ENCODE measurements at places on chromosomes 3 and 15.

DNA sequence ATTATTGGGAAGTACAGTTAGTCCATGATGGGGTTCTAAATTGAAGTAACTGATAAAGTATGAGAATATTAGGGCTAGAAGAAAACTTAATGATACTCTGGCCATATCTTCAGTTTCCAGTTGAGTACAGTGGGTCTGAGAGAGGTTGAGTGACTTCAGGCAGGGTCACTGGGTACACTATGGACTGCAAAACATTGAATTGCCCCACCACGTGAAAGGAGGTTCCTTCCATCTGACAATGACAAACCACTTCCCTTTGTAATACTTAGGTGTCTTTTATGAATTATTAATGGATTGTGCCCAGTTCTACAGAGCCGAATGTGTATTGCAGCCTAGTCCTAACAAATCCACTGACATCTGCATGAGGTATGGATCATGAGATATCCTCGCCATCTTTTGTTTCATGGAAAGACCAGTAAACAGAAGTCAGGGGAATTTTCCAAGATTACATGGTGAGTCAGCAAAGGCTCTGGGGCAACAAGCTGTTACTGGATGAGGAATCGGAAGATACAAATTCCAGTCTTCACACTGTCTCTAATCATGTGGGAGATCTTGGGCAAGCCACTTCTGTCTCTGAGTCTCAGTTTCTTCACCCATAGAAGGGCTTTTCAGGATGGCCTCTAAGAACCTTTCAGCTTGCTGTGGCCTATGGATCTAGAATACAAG lies 66.5 kb upstream of the BCL6 start:
- no peak for DNase-seq

GRCh38 chr3:52469001-52469400 lies 13.6 kb downstream of the NISCH start:
- DNase-seq: no peak

DNA sequence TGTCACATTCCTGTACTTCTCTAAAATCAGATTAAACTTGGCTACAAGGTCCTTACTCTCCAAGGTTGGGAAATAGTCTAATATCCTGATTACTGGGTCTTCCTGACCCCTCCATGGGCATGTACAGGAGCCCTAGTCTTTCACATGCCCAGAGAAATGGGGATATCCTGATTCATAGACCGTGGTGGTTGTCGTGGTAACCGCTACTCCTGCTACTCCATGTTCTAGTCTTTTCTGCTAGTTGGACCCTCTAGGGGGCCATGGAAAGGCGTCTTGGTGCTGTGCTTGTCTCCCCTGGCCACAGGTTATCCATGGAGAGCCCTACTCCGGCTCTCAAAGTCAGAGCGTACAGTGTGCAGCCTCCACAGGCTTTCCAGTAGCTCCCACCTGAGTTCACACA lies 13.1 kb upstream of the ZBTB38 start:
- no peak for DNase-seq

GRCh38 chr3:138974462-138974861 lies 27.4 kb downstream of the FOXL2NB start:
- DNase-seq: no peak

GRCh38 chr15:63385911-63386531 lies 4.4 kb upstream of the CA12 start:
- DNase-seq: no peak

DNA sequence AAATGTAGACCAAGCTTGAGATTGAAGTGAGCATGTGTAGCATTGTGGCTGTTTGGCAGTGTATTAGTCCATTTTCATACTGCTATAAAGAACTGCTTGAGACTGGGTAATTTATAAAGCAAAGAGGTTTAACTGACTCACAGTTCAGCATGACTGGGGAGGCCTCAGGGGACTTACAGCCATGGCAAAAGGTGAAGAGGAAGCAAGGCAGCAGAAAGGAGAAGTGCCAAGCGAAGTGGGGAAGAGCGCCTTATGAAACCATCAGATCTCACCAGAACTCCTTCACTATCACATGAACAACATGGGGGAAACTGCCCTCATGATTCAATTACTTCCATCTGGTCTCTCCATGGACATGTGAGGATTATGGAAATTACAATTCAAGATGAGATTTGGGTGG lies 8.6 kb upstream of the CERS3 start:
- DNase-seq: no peak

DNA sequence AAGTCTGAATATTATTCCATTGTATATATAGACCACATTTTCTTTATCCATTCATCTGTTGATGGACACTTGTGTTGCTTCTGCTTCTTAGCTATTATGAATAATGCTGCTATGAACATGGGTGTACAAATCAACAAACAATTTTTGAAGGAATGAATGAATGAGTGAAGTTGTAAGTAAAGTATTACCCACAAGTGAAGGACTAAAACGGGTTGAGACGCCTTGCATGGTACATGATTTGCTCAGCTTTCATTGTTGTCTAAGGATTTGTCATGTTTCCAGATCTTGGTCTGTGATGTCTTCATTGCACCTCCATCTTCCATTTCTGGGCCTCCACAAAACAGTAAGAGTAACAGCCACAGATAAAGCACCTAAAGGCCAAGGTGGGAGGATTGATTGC lies 20.5 kb downstream of the IFT122 start:
- DNase-seq: no peak

- DNase-seq: no peak
Observed at GRCh38 chr3:15505479-15506165, 15.9 kb downstream of the COLQ start.

DNA sequence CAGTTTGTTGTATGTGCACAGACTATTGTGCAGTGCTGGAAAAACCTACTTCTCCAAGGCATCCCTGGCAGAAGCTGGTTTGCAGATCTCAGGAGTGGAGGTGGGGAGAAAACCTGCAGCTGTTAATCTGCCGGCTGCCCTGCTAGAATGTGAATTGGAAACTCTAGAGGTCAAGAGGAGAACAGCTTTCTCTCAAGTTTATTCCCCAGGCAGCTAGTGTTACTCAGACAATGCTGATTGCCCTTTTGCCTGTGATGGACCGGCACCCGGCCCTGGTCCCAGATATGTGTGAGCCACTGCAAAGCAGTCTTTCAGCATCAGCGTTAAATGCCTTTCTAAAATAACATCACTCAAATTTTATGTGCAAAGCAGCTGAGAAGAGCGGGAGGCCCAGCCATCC lies 129.7 kb upstream of the TPM1 start:
- no peak for DNase-seq

GRCh38 chr3:68017069-68017468 lies 362.7 kb upstream of the SUCLG2 start:
- no peak for DNase-seq

- no peak for DNase-seq
Observed at GRCh38 chr3:46298871-46299607, 54.9 kb upstream of the CCR2 start.

DNA sequence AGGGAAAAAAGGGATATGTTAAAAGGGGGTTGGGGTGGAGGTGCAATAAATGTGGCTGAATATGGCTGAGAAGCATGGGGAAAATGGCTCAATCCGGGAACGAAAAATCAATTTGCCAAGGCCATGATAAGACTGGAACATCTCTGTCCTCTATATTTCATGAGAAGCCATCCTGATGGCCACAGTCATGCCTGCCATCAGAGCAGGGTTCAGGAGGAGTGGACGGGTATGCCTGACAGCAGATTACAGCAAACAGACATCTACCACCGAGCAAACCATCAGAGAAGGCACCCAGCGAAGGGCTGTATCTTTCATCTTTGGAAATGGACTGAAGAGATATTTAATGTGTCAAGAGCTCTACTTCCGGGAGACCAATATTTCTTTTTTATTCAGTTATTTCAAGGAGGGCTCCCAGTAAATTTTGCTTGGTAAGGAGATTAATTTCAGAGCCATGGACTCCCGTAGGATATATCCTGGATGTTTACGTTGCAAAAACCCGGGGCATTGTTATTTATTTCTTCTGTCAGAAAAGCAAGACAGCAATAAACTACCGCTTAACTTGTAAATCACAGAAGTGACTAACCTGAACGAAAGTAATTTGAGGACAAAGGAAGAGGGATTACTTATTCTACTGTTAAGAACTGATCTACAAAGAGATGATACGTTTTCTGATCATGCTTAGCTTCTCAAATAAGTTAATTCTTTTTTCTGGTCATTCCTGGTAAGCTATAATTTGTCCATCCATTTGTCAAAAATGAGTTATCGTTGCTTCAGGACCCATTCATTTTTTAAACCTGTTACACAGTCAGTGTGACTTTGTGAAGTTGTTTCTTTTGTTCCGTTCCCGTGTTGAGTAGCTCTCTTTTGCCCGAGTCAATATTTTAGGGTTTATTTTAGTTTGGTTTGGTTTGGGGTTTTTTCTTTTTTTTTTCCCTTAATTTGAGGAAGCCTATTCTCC lies 80.6 kb upstream of the CHD2 start:
- no peak for DNase-seq

GRCh38 chr15:81256916-81257315 lies 60.2 kb downstream of the IL16 start:
- DNase-seq: no peak

GRCh38 chr3:39344746-39345344 lies 15.3 kb downstream of the CCR8 start:
- DNase-seq: no peak

DNA sequence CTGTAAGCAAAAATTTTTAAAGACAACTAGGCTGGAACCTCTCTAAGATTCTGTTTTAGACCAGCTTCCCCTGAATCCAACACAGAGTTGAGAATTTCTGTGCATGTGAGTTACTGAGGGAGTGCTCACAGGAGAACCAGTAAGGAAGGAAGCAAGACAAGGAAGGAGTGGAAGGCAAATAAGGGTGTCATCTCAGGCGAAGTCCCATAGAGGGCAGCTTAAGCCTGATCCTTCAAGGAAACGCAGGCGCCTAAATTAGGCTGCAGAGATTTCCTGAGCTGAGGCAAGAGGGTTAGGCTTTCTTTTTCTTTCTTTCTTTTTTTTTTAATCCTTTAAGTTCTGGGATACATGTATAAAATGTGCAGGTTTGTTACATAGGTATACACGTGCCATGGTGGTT lies 36.2 kb upstream of the COL6A6 start:
- DNase-seq: no peak

DNA sequence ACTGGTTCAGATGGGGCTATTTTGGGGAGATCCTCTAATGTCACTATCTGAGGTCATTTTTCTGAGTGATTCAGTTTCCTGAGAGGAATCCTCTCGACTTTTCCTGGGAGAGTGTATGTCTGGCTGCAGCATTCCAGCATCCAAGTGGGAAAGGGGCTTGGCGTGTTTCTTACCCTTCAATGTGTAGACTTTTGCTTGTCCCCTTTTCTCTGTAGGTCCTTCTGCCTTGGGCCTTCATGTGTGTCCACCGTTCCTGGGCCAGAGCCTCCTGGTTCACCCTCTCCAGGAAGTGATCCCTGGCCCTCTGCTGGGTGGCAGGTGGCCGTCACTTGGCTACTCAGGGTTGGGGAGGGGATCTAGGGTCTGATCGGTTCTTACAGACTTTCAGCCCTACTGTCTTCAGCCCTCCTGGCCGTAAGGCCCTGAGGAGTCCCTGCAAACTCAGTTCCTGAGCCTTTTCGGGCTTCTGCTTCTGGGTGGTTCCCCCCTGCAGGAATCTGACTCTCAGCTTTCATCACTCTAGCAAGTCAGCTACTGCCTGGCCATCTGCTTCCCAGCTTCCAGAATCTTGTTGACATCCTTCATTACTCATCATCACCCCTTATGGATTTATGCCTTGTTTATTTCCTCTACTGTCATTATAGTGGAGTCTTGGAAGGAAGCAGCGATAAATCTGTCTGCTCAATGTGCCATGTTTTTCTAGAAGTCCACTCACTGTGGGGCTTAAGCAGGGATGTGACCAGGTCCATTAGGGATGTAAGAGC lies 36.5 kb downstream of the GOLGA6L10 start:
- DNase-seq: peak; percentile 57

- DNase-seq: no peak
Observed at GRCh38 chr3:40208251-40208650, 101.3 kb upstream of the EIF1B start.

GRCh38 chr3:33889394-33890039 lies 91.1 kb downstream of the PDCD6IP start:
- no peak for DNase-seq

- no peak for DNase-seq
Observed at GRCh38 chr3:57961177-57961827, 46.9 kb upstream of the FLNB start.

GRCh38 chr3:49942651-49943050 lies 2.7 kb downstream of the RBM6 start:
- DNase-seq: no peak

GRCh38 chr3:184710870-184711492 lies 883 bp downstream of the MAGEF1 start:
- DNase-seq: no peak

DNA sequence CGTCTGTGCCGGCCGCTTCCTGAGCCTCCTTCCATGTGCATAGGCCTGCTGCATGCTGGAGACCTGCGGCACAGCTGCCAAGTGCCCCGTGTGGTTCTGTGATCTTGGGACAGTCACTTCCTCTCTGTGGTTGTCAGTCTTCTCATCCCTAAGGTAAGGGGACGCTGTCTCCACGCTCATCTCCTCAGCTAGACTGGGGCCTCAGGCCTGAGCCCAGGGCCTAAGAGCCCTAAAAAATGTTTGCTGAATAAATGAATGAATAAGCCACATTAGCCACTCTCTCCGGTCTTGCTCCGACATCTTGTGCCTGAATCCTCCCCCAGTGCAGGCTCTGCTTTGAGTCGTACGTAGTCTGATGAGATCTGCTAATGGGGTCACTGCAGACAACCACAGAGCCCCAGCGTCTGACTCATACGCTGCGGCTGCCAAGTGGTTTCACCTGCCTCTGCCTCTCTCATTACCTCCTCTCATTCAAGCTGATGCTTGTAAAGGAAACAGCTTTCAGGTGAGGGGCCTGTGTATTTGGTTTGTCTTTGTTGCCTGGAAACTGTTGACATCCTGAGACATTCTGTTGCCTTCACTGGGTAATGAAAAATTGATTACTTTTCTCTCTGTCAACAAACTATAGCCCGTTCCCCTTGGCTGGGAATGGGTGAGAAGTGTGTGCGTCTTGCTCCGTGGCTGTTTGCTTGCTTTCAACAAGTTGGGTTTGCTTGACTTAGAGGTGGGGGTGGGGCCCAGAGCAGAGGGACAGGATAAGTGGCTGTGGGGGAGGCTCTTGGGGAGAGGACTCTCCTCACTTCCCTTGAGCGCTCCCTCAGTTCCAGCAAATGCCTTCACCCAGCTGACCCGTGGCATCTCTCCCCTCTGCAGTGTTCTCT lies 15.9 kb downstream of the RPLP1 start:
- peak; percentile 47 for DNase-seq

- DNase-seq: no peak
Observed at GRCh38 chr15:29149738-29150075, 119.9 kb downstream of the NSMCE3 start.

- DNase-seq: no peak
Observed at GRCh38 chr15:58716027-58716426, 33.5 kb downstream of the ADAM10 start.

- DNase-seq: no peak
Observed at GRCh38 chr15:101523560-101523940, 34.0 kb upstream of the PCSK6 start.

DNA sequence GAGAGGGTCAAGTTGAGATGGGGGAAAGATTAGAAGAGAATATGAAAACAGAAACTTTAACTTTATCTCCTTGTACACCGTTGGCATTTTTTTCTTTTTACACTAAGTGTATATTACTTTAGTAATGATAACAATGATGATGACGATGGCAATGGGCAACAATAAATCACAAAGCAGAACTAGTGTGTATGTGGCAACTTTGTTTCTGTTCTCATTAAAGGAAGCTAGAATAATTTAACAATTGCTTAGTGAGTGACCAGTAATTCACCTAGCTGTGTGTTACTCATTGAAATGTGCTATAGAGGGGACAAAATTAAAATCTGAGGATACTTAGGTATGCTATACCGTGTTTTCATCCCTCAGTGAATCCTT lies 318.5 kb upstream of the TBL1XR1 start:
- DNase-seq: no peak

GRCh38 chr3:105843994-105844393 lies 24.8 kb downstream of the CBLB start:
- no peak for DNase-seq

Measured in tibial artery (tissue), 4 donors.